Activated naive CD8-positive, alpha-beta T cell treated with anti-CD3 and anti-CD28 coated beads, Interleukin-2, amount 50 U/mL, for 24 hours (primary cell): ENCODE measurements at places on chromosomes 11 and 22.
A peak's percentile ranks its signal among the peaks of the same experiment; 100 is the strongest.

- DNase-seq: no peak
- no peaks in the 10 kb centered on the region for H3K36me3 ChIP-seq
- H3K4me3 ChIP-seq: no peak overlapping the region
- H3K27ac ChIP-seq: no peak overlapping the region
Measured at GRCh38 chr11:11137339-11137738, 215.7 kb downstream of the CSNK2A3 start.

GRCh38 chr11:105754260-105754659, 144.4 kb downstream of the GRIA4 start:
- H3K4me3 ChIP-seq: no peak overlapping the region
- DNase-seq: no peak
- no peaks in the 10 kb centered on the region for H3K36me3 ChIP-seq
- H3K27me3 ChIP-seq: no peaks in the 10 kb centered on the region

DNA sequence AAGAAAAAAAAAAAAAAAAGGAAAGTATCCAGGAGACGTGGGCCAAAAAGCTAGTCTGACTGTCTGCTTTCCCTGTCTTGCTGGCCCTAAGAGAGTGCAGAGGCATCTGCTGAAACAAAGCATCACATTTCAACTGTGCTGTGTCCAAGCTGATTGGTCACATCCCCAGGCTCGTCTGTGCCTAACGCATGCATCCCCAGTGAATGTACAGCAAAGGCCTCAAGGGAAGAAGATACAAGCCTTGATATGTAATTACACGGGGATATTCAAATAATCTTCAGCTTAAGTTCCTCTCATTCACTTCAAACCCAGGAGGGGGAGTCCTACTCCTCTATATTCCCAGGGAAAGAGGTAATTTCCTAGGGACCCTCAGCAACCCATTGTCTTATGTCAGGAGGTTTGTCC, 5.4 kb upstream of the SORL1 start:
- no peak overlapping the region for H3K4me3 ChIP-seq
- no peaks in the 10 kb centered on the region for H3K27me3 ChIP-seq
- no peak for DNase-seq
- no peaks in the 10 kb centered on the region for H3K36me3 ChIP-seq
- peak overlapping the region; percentile 43 for H3K27ac ChIP-seq

DNA sequence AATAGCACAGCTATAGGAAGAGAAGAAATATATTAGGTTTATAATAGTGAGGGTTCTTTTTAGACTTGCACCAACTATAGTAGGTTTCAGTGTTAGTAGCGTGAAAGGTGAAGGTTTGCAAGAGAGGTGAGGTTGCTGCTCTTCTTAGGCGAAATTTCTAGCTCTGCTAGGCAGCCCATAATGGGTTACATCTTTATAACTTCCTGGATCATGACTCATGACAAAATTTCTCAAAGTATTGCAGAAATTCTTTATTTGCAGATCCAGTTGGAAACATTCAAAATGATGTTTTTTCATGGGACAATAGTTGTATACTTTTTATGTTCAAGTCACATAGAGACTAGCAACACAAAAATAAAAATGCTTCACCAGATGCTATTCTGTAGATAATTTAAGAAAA, 260.0 kb downstream of the SOX6 start:
- DNase-seq: no peak
- no peak overlapping the region for H3K27ac ChIP-seq
- H3K4me1 ChIP-seq: no peaks in the 10 kb centered on the region
- H3K36me3 ChIP-seq: no peaks in the 10 kb centered on the region
- no peak overlapping the region for H3K4me3 ChIP-seq
- H3K27me3 ChIP-seq: no peaks in the 10 kb centered on the region

DNA sequence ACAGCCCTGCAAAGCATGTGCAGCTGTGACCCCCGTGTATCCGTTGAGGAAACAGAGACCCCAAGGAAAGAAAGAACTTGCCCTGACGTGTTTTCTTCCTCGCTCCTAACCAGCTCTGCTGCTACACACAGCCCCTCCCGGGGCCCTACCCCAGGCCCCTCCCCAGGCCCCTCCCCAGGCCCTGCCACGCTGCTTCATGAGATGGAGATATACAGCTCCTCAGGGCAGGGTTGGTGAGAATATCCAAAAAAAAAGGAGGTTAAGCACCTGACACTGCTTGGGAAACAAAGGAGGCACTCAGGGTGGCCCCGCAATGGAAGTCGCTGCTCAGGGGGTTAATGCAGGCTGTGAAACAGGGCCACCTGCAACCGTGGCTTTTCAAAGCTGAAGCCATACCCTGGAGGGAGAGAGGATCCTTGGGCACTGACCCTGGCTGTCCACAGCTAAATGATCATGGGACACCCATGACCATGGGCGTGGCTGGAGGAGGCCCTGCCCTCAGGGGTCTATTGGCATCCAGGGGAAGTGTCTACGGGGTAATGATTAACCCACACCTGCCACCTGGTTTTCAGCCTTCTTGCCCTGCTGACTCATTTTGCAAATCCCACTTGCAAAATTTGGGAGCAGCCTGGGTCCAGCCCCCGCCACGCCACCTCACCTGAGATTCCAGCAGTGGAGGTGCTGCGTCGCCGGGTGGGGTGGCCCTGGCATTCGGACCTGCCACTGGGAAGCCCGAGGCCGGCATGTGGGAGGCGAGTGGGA, 112.1 kb upstream of the ANO1 start:
- peaks cover 9% of the 10 kb centered on the region for H3K4me1 ChIP-seq
- peaks cover 13% of the 10 kb centered on the region for H3K27me3 ChIP-seq
- H3K36me3 ChIP-seq: no peaks in the 10 kb centered on the region
- no peak for DNase-seq
- H3K27ac ChIP-seq: no peak overlapping the region

- H3K4me3 ChIP-seq: no peak overlapping the region
- no peaks in the 10 kb centered on the region for H3K27me3 ChIP-seq
- H3K36me3 ChIP-seq: peaks cover 4% of the 10 kb centered on the region
- DNase-seq: no peak
- H3K4me1 ChIP-seq: peaks cover 51% of the 10 kb centered on the region
- H3K27ac ChIP-seq: peak overlapping the region; percentile 29
Measured at GRCh38 chr11:129636926-129637325, 178.7 kb upstream of the TMEM45B start.

DNA sequence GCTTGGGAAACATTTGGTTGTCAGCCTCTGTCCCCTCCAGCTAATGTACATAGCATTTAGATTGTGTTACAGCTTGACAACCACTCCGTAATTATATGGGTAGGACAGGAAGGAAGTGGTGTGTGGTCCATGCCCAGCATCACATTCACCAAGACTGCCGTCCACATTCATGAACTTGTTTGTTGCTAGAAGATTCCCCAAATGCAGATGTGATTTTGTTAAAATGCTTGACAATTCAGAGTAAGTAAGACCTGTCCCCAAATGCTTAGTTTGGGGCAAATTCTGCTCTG, 1482.7 kb downstream of the TBC1D22A start:
- H3K4me1 ChIP-seq: peaks cover 11% of the 10 kb centered on the region
- DNase-seq: no peak
- no peak overlapping the region for H3K27ac ChIP-seq
- H3K4me3 ChIP-seq: no peak overlapping the region
- H3K27me3 ChIP-seq: peaks cover 22% of the 10 kb centered on the region
- H3K36me3 ChIP-seq: no peaks in the 10 kb centered on the region

GRCh38 chr11:125451400-125452124, 44.5 kb downstream of the FEZ1 start:
- peak; percentile 22 for DNase-seq
- H3K27ac ChIP-seq: no peak overlapping the region
- no peaks in the 10 kb centered on the region for H3K36me3 ChIP-seq

GRCh38 chr22:28817919-28818859, 17.8 kb upstream of the XBP1 start:
- no peak for DNase-seq
- no peaks in the 10 kb centered on the region for H3K27me3 ChIP-seq
- H3K27ac ChIP-seq: no peak overlapping the region
- no peak overlapping the region for H3K4me3 ChIP-seq
- peaks cover 14% of the 10 kb centered on the region for H3K36me3 ChIP-seq
- peaks cover 56% of the 10 kb centered on the region for H3K4me1 ChIP-seq

DNA sequence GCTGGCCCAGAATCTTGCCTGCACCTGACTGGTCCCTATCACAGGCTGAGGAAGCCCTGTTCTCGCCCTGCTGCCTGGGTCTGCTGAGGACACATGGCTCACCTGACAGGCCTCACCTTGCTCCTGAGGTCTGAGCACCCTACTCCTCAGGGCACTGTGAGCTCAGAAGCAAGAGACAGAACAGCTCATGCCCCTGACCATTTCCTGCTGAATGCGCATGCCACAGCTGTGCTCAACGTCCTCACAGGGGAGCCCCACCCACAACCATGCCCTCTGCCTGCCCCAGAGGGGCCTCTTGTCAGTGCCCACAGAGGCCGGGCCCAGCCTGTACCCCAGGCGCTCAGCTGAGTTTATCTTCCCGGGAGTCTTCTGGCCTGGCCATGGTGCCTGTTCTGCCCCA, 2.8 kb upstream of the TSPO start:
- peaks cover 38% of the 10 kb centered on the region for H3K4me1 ChIP-seq
- no peaks in the 10 kb centered on the region for H3K36me3 ChIP-seq

DNA sequence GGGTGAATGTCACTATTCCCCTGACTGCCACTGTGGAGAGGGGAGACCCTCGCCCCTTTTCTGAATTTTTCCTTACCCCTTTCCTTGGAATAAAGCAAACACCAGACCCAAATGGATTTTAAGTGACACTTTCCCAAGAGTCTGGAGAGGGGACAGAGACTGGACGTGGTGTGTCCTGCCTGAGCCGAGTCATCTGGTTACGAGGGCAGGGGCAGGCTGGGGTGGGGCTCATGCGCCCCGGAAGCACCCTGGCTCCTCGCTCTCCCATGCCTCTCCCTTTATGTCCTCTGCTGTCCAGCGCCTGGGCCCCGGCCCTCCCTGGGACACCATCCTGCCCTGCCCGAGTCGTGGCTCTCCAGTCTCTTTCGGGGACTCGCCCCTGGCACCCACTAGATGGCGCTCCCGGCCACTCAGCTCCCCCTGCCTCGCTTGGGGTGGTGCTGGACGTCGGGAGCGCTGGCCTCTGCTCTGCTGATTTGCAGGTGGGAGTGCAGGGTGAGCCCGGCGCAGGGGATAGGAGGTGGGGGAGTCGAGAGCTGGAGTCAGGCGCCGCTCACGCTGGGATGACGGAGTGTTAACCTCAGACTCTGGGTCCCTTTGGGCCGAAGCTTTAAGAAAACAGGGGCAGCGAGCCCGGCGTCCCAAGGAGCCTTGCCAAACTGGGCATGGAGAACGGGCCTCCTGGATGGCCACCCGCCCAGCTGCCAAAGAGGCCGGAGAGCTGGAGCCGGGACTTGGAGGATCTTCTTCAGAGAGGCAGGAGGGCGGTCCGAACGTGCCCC, 89.8 kb downstream of the RPS6KA4 start:
- peaks cover 15% of the 10 kb centered on the region for H3K4me1 ChIP-seq
- H3K27me3 ChIP-seq: peaks cover 18% of the 10 kb centered on the region
- H3K4me3 ChIP-seq: peak overlapping the region; percentile 68
- no peaks in the 10 kb centered on the region for H3K36me3 ChIP-seq
- H3K27ac ChIP-seq: no peak overlapping the region

DNA sequence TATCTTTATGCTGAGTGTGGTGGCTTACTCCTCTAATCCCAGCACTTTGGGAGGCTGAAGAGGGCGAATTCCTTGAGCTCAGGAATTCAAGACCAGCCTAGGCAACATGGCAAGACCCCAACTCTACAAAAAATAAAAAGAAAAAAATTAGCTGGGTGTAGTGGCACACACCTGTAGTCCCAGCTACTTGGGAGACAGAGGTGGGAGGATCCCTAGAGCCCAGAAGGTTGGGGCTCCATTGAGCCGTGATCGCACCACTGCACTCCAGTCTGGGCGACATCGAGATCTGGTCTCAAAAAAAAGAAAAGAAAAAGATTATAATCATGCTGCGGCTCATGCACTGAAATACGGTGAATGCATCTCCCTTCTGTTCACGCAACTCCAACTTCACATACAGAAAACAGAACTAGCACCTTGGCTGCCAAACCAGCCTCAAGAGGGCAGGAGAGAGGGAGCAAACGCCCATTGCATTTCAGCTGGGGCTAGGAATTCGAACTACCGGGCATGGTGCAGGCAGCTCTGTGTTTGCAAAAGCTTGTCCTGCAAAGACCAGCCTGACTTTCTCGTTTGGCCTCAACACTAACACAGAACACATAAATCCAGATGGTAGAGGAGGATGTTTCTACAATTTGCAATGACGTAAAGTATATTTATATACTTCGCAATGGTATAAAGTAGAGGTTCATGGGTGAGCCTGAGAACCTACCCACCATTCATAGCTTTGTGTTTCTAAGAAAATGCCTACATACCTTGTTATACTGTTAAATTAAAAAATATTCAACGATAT, 6.3 kb upstream of the SYNGR1 start:
- H3K36me3 ChIP-seq: no peaks in the 10 kb centered on the region
- peaks cover 5% of the 10 kb centered on the region for H3K27me3 ChIP-seq
- peaks cover 3% of the 10 kb centered on the region for H3K4me1 ChIP-seq
- DNase-seq: peak; percentile 59

- H3K27me3 ChIP-seq: no peaks in the 10 kb centered on the region
- H3K27ac ChIP-seq: peak overlapping the region; percentile 100
- peaks cover 53% of the 10 kb centered on the region for H3K36me3 ChIP-seq
- peaks cover 27% of the 10 kb centered on the region for H3K4me1 ChIP-seq
Measured at GRCh38 chr11:125626288-125626950, 1.5 kb downstream of the CHEK1 start.

DNA sequence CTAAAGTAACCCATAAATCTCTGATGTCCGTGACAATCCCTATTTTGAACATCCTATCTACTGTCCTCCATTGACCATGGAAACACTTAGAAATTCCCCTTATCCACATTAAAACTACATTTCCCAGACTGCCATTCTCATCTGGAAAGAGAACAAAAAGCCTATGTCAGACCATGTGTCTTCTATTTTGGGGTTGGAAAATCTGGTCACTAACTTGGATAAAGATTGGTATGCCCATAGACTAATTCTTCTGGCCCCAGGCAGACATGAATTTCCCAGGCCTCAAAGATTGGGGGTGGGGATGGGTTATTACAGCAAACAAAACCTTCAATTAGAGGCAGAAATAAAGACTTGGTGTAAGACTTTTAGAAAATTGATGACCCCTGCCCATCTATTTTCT, 30.9 kb upstream of the CREB3L1 start:
- H3K4me3 ChIP-seq: no peak overlapping the region
- H3K27ac ChIP-seq: no peak overlapping the region
- no peaks in the 10 kb centered on the region for H3K36me3 ChIP-seq
- H3K4me1 ChIP-seq: peaks cover 22% of the 10 kb centered on the region

DNA sequence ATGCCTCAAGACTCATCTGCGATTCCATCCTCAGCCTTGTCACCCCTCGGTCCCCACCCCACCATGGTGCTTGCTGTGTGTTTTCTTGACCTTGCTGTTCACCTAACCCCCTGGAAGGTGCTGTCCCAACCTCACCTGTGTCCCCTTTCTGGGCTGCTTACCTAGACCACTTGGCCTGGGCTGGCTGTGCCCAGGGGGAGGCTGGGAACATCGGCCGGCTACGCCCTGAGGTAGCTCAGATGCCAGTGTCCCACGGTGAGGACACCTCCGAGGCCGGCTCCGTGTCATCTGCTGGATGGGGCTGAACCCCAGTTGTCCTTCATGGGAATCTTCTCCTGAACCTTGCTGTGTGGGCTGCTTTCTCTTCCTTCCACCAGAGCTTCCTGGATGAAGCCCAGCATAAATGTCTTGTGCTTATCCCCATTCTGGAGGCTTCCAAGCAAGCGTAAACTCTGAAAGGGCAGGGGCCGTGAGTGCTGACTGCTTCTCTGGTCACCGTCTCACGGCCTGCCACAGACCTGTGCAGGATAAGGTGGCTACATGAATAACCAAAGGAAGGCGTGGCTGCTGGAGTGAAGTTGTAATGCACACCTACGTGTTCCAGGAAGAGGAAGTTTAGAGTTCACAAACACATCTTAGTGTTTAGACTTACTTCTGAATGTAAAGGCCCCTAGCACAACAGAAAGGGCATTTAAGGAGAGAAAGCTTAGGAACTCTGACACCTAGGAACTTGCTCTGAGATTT, 724.3 kb downstream of the TBC1D22A start:
- no peaks in the 10 kb centered on the region for H3K4me1 ChIP-seq
- no peak for DNase-seq
- H3K4me3 ChIP-seq: peak overlapping the region; percentile 49
- H3K27me3 ChIP-seq: peaks cover 5% of the 10 kb centered on the region
- no peak overlapping the region for H3K27ac ChIP-seq
- H3K36me3 ChIP-seq: no peaks in the 10 kb centered on the region
